Breast epithelium (tissue), 4 donors: ENCODE measurements at places on chromosomes 13 and 19. TPM values are rescaled to one million over a fixed set of nuclear protein-coding genes. Genes with fewer than 3 reads are reported as not detected.
A peak's percentile ranks its signal among the peaks of the same experiment; 100 is the strongest.

Gene OR7A5
- 1.3 TPM for total RNA-seq

Gene PEAK3
- total RNA-seq = 1.8 TPM

Gene ZNF568
- total RNA-seq = 8.5 TPM

Gene CDC42EP5
- total RNA-seq = 40.6 TPM

DNA sequence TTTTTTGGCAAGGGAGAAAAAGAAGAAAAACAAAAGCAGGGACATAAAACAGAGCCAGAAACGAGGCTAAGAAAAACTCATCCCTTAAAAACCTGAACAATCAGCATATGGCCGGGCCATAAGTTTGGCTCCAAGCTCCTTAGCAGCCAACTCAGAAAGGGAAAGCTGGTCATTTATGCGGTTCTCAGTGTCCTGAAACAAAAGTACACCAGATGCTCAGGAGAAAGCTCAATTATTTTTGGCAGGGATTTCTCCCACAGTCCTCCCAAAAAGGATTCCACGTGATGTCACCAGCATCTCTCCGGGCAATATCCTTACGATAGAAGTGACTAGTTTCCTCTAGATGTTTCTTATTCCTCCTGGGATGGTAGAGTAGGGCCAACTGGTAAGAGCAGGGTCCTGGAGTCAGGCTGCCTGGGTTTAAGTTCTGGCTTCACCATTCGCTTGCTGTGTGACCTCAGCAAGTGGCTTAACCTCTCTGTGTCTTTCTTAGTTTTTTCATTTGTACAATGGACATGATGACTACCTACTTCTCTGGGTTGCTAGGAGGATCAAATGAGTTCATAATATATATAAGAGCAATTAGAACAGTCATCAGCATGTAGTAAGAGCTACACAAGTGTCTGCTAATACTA is 34.0 kb downstream of the PIN1 start:
- DNase-seq = no peak

- DNase-seq = no peak
Observed at GRCh38 chr19:28577666-28578065, 635.3 kb downstream of the UQCRFS1 start.

DNA sequence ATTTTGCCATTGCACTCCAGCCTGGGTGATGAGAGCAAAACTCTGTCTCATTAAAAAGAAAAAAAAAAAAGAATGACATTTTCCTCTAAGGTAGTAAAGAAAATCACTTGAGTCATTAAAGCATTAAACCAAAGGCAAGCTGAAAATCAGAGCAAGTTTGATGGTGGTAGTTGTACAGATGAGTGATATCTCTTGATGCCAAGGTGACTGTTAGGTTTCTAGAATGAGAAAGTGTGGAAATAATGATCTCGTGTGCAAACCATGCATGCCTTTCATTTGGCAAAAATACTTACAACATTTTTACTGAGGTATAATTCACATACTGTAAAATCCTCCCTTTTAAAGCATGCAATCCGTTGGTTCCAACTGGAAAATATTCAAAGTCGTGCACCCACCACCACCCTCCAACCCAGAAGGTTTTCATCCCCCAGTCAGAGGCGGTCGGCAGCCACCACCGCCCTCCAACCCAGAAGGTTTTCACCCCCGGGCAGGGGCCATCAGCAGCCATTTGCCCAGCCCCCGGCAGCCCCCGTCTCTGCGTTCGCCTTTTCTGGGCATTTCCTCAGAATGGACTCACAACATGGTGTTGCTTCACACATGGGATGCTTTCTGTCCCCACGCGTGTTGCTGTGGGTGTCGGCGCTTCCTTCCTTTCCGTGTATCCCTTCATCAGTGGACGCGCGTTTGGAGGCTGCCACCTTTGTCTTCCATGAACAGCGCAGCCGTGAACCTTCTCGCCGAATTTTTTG is 90.2 kb downstream of the ATP11A start:
- DNase-seq = no peak

GRCh38 chr19:21434516-21434915 is 37.6 kb downstream of the ZNF493 start:
- no peak for DNase-seq

DNA sequence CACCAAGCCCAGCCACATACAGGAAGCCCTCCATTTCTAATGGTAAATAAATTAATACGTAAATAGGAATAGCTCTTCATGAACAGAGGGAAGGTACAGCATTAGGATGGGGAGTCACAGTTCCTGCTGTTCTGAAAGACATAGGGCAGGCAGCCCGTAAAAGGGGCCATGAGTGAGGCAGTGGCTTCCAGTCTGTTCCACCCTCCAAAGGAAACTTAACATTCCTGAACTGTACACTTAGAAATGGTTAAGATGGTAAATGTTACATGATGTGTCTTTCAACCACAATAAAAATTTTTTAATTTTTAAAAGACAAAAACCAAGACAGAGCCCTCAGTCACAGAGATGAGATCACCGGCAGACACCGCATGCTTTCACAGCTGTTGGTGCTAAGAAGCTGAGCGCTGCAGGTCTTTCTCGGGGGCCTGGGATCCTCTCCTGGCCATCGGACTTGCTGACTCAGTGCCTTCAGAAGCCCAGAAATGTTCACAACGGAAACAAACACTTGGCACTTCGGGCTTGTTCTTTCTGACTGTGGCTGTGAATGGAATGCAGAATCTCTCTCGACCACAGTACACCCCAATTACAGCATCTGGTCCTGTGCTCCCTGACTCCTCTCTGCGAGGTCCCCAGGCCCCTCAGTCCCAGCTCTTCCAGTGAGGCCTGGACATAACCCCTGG is 36.4 kb downstream of the EPS15L1 start:
- DNase-seq = no peak

- peak; percentile 74 for DNase-seq
Observed at GRCh38 chr19:40797963-40798682, 868 bp upstream of the EGLN2 start.

DNA sequence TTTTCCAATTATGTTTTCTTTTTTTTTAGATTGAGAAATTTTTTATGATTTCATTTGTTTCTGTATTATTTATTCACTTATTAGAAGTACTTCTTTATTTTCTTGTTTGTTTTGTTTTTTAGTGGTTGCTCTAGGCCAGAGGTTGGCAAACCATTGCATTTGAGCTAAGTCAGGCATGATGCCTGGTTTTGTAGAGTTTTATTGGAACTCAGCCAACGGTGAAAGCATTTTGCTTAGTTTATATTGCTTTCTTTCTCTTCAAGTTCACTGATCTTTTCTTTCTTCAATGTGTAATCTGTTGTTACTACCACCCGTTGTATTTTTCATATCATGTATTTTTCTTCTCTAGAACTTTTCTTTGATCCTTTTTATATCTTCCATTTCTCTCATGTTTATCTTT is 19.7 kb downstream of the ZNF567 start:
- no peak for DNase-seq

DNA sequence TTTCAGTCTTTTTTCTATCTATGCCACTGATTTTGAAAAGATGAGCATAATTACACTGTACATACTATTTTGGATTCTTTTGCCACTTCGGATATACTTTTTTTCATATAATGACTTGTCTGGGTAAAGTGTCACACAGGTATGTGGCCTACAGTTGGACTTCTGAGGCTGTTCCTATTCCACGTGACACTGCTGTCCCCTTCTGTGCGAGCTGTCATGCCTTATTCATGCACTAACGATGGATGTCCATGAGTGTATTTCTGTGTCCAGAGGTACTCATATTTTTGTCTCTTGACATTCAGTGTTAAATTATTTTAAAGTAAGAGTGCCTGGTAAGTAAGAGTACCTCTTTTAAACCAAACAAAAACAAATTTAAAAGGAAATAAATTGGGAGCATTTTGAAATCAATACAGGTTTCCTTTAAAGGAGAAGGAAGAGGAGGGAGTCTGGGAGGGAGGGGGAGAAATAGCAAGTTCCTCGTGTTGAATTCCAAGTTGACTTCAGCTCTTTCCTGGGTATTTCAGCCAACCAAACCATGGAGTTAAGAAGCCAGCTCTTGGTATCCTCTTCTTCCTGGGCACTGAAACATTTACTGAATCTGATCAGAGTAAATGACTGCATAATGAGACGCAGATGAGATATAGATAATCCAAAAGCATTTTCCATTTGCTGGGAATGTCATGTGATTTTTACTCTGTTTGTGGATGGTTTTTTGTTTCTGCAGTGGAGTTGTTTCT is 61.3 kb downstream of the TNFRSF19 start:
- DNase-seq = no peak

GRCh38 chr13:81318231-81319019 is 977.5 kb upstream of the SPRY2 start:
- DNase-seq = no peak

- no peak for DNase-seq
Observed at GRCh38 chr19:18423258-18424020, 4.2 kb downstream of the SSBP4 start.

GRCh38 chr19:13001166-13001501 is 5.9 kb downstream of the NFIX start:
- no peak for DNase-seq

- DNase-seq = no peak
Observed at GRCh38 chr13:45700971-45701900, 884 bp upstream of the CBY2 start.

GRCh38 chr19:1634242-1634937 is 18.0 kb downstream of the TCF3 start:
- no peak for DNase-seq
